ENCODE measurements at places on chromosomes 12 and 14. TPM values are rescaled to one million over a fixed set of nuclear protein-coding genes. Genes with fewer than 3 reads are reported as not detected.

- H3K36me3 ChIP-seq = peaks cover 30% of the 10 kb centered on the region
- H3K27me3 ChIP-seq = no peaks in the 10 kb centered on the region
- no peak for DNase-seq
- H3K4me3 ChIP-seq = no peak overlapping the region
- no peaks in the 10 kb centered on the region for H3K4me1 ChIP-seq
Measured at GRCh38 chr12:65248656-65249633, 29.5 kb upstream of the MSRB3 start.

Gene SERPINA12
- not detected for total RNA-seq

GRCh38 chr14:58702441-58703160, 64.8 kb downstream of the DACT1 start:
- H3K36me3 ChIP-seq = no peaks in the 10 kb centered on the region
- no peak overlapping the region for H3K27ac ChIP-seq

DNA sequence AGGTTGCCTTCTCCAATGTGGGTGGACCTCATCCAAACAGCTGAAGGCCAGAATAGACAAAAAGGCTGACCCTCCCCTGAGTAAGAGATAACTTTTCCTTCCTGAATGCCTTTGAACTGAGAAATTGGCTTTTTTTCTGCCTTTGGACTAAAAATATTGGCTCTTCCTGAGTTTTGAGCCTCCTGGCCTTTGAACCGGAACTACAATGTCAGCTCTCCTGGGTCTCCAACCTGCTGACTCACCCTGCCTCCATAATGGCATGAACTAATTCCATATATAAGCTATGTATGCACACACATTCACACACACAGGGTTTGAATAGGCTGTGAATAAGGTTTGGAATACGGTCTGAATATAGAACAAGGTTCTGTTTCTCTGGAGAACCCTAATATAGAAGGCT, 39.7 kb upstream of the TMEM260 start:
- DNase-seq = no peak
- peaks cover 23% of the 10 kb centered on the region for H3K27me3 ChIP-seq
- no peaks in the 10 kb centered on the region for H3K36me3 ChIP-seq
- no peak overlapping the region for H3K4me3 ChIP-seq
- no peak overlapping the region for H3K27ac ChIP-seq

GRCh38 chr12:93968536-93969285, 179.7 kb upstream of the PLXNC1 start:
- no peaks in the 10 kb centered on the region for H3K36me3 ChIP-seq
- DNase-seq = no peak
- H3K27me3 ChIP-seq = no peaks in the 10 kb centered on the region
- H3K4me1 ChIP-seq = peaks cover 12% of the 10 kb centered on the region
- no peak overlapping the region for H3K4me3 ChIP-seq
- no peak overlapping the region for H3K27ac ChIP-seq

Gene GLIPR1L1
- total RNA-seq = not detected

Gene SLC25A47
- total RNA-seq = not detected

DNA sequence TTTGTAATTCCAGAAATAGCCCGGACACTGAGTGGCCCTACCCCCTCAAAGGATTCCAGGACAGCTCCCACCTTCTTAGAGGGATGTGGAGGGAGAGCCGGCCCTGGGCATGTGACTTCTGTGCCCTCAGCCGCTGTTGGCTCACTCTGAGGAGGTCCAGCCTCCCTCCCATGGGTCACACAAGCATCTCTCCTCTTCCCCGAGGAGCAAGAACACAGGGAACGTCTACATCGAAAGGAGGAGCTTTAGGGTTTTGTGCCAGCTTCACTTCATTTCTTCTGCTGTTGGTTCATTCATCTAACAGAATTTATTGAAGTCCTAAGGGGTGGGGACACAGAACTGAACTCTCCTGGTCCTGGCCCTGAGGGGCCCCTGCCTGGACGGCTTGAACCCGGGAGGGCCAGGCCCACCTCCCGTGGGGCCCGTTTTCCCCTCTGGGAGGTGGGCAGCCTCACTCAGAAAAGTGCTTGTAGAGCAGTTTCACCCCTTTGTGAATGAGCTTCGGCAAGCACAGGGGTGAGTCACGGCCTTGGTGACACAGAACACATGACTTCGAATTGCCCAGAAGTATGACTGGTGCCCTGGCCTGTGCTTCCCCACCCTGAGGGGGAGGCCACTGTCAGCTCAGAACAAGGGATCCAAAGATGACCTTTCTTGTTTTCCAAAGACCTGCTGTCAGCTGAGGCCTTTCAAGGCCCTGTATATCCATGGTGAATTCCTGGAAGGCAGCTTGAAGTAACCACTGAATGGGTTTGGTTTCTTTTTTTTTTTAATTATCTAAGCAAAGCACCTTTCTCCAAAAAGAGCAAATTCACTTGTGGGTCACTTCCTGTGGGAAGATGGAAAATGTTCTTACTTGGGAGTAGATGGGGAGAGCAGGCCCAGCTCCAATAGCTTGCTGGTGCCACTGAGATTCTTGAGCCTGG, 39.2 kb downstream of the NFKBIA start:
- H3K4me3 ChIP-seq = no peak overlapping the region
- H3K36me3 ChIP-seq = no peaks in the 10 kb centered on the region
- H3K27me3 ChIP-seq = no peaks in the 10 kb centered on the region
- H3K27ac ChIP-seq = peak overlapping the region; percentile 59

Gene AKAP5
- 0.19 TPM for total RNA-seq

DNA sequence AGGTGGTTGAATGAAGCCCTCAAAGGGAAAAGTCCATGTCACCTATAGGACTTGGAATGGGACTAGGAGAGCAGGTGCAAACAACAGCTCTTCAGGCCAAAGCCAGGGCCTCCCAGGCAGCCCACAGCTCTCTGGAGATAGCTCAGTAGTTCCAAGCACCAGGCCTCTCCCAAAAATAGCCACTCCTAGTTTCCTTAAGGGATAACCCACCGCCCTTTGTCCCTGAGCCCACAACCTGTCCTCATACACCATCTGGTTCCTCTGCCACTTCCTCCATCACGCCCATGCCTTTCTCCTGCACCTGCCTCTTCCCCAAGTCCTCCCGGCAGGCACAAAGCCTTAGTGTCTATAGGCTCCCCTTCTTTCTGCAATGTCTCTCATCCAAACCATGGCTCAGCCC, 2.1 kb downstream of the RAB15 start:
- DNase-seq = no peak

Gene C1QL4
- not detected for total RNA-seq

Data from left ventricle myocardium inferior (tissue), 1 donor.